Neural progenitor cell (in vitro differentiated cells): ENCODE measurements at places on chromosomes 6 and 20. TPM values are rescaled to one million over a fixed set of nuclear protein-coding genes. Genes with fewer than 3 reads are reported as not detected.

DNA sequence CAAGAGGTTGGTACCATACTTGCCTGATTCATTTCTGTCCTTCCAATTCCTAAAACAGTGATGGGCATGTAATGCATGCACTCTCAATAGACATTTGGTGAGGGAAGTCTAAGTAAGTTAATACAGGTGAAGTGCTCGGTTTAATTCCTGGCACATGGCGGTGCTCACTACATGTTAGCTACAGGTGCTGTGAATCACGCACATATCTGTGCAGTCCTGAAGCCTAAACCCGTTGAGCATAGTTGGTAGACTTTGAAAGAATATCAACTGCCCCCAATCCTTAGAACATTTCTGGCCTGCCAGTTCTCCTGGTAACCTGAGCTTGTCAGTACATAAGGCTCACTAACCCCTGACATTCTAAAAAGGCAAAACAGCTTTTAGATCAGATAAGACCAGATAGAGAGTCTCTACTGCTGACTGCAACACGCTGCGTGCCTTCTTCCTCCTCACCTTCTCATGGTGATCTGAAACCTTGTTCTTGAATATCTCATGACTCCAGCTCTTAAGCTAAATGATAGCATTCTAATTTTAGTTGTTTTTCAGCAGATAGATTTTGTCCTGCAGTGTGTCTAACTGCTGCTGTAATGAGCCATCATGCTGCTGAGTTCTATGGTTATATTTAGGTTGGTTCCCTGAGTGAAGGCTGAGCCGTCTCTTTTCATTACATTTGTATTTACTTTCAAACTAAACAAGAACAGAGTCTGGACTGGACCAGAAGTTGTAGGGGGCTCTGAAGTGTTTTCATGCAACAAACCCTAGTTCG lies 328.5 kb upstream of the QKI start:
- DNase-seq = no peak
- no peak overlapping the region for H3K4me3 ChIP-seq
- H3K4me1 ChIP-seq = peaks cover 18% of the 10 kb centered on the region
- H3K27me3 ChIP-seq = no peaks in the 10 kb centered on the region

DNA sequence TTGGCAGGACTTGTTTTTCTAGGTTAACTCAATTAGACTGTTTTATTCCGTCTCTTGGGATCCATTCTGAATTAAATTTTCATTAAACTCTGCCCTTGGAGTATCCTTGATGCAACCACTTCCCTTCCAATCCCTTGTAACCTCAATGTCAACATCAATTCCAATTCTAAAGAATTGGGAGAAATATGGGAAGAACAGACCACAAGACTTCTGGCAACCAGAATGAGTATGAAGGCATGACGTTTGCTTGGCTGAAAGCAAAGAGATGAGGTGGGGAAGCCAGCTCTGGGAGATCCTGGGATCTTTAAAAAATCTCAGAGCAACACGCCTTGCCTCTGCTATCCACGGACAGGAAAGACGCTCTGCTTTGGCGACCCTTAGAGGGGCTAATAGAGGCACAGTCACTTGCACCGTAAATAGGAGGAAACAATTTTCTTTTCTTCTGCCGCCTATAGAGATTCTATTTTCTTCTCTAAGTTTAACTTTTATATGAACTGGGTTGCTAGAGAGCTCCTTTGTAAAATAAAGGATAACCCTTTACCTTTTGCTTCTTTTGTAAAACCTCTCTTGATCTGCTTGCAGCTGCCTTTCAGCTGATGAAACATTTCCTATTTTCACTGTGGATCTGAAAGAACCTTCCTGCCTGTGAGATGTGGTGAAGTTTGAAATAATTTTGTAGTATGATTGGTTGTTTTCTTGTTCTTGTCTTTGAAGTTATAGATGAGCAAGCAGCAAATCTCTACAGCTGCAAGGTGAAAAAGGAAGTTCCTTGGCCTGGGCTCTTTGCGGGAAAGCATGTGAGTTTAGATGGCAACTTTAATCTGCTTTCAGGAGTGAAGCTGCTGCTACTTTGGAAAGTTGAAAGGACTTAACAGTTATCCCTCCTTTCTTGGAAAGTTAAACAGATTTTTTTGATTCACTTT lies at the start of gene ASIP:
Gene ASIP (plus strand): TSS at position 731 of the 923 bp plus-strand sequence. CDS start 18,952 bp downstream, outside the sequence.
- no peak for DNase-seq
- no peak within 1 kb of the TSS for H3K4me3 ChIP-seq
- peaks cover 7% of the 10 kb centered on the region for H3K4me1 ChIP-seq
- no peaks in the 10 kb centered on the region for H3K27me3 ChIP-seq

VGLL2 gene
- not detected in 2 replicates for total RNA-seq

DNA sequence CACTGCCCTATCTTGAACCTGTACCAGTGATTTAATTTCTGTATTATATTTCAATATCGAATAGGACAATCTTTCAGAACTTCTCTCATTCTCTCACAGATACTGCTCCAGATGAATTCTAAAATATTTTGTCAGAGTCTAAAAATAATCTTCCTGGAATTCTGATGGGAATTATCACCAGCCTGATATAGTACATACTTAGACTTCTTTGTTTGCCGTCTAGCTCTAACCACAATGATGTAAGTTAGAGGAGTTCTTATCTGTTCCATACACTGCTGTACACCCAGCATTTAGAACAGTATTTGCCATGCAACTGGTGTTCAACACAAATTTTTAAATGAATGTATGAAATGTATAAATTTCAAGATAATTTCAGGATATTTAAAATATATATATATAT lies 1.3 kb upstream of the HUS1B start:
- H3K27ac ChIP-seq = no peak overlapping the region
- no peak for DNase-seq
- H3K4me3 ChIP-seq = no peak overlapping the region
- H3K36me3 ChIP-seq = no peaks in the 10 kb centered on the region
- H3K27me3 ChIP-seq = no peaks in the 10 kb centered on the region
- peaks cover 5% of the 10 kb centered on the region for H3K4me1 ChIP-seq

STMND1 gene
- total RNA-seq = not detected in 2 replicates

GABRR1 gene
- not detected in 2 replicates for total RNA-seq
